Naive B cell (primary cell): ENCODE measurements at places on chromosomes 4 and X. TPM values are rescaled to one million over a fixed set of nuclear protein-coding genes. Genes with fewer than 3 reads are reported as not detected.
A peak's percentile ranks its signal among the peaks of the same experiment; 100 is the strongest.

DNA sequence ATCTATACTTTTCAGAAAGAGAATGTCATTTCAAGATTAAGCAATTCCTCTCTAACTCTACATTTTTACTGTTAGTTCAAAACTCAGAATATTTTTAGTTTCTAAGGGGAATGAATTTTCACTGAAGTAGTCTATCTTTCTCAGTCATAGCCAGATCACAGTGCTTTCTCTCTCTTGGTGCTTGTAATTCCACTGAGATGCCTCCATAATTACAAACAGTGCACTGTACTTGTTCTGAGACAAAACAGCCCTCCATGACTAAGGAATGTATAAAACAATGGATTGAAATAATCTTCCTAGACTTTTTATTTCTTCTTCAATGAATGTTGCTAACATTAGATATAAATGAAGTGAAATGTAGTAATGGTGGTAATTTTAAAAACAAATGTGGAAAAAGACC is 603.2 kb upstream of the FAM241A start:
- H3K27ac ChIP-seq = no peak overlapping the region
- DNase-seq = no peak
- H3K27me3 ChIP-seq = no peaks in the 10 kb centered on the region
- H3K4me3 ChIP-seq = no peak overlapping the region
- H3K4me1 ChIP-seq = no peaks in the 10 kb centered on the region

SSX1 gene
- polyA plus RNA-seq = not detected

NKX6-1 gene
- not detected for polyA plus RNA-seq

PAGE4 gene
- not detected for polyA plus RNA-seq

GRCh38 chr4:108831886-108832285 is 69.0 kb upstream of the ETNPPL start:
- H3K4me3 ChIP-seq = no peak overlapping the region
- H3K36me3 ChIP-seq = no peaks in the 10 kb centered on the region
- H3K27ac ChIP-seq = no peak overlapping the region
- peaks cover 9% of the 10 kb centered on the region for H3K27me3 ChIP-seq

CCNA2 gene
- polyA plus RNA-seq = not detected

RTL9 gene
- polyA plus RNA-seq = not detected

GRCh38 chrX:10395179-10395578 is 225.2 kb downstream of the MID1 start:
- DNase-seq = no peak
- peaks cover 19% of the 10 kb centered on the region for H3K4me1 ChIP-seq
- no peak overlapping the region for H3K4me3 ChIP-seq
- H3K27ac ChIP-seq = no peak overlapping the region
- H3K27me3 ChIP-seq = no peaks in the 10 kb centered on the region

CLGN gene
- 0.20 TPM for polyA plus RNA-seq

DNA sequence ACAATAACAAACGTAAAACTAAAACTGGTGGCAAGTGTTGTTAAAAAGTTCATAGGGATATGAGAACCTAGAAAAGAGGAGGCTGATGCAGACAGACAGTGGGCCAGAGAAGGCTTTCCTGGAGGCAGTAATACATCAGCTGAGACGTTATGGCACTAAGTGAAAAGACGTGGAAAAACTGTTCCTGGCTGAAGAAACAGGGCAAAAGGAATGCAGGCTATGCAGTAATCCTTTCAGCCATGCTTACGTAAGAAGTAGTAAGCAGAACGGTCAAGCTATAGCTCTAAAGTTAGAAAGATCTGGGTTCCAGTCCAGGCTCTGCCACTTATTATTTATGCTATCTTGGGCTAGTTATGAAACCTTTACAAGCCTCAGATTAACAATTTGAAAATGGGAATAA is 6.4 kb downstream of the LAMTOR3 start:
- H3K4me3 ChIP-seq = no peak overlapping the region
- no peak overlapping the region for H3K27ac ChIP-seq
- H3K27me3 ChIP-seq = no peaks in the 10 kb centered on the region

DNA sequence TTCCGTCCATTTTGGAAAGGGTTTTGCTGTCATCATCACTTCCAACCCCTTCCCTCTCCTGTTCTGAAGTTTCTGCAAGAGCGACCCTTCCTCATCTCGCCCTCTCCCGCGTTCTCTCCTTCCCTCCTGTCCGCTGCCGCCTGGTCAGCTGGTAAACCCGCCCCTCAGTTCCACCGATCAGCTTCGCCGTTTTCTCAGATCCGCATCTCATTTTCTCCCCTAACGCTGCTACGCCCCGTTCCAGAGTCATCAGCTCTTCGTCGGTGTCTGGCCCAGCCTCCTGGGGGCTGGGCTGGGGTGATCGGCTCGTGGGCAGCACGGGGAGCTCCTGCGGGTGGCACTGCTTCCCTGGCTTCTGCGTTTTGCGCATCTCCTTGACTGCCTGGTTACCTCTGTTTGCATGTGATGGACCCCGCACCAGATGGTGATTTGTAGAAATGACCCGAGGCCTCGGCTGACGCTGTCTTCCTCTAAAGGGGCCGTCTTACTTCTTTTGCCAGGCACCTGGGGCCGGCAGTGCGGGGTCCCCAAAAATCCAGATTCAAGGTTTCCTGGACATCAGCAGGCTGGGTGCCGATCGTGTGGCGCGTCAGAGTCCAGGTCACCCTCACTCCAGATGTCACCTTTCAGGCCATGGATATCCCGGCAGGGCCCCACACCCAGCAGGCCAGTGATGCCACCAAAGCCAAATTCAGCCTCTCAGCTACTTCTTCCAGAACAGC is 13.4 kb downstream of the CTBP1 start:
- no peaks in the 10 kb centered on the region for H3K36me3 ChIP-seq
- no peak overlapping the region for H3K4me3 ChIP-seq
- peaks cover 13% of the 10 kb centered on the region for H3K4me1 ChIP-seq
- H3K27ac ChIP-seq = no peak overlapping the region

- peaks cover 11% of the 10 kb centered on the region for H3K4me1 ChIP-seq
- peak; percentile 67 for DNase-seq
- H3K27me3 ChIP-seq = no peaks in the 10 kb centered on the region
These were observed at the start of gene PLXNB3 for GRCh38 chrX:153763989-153764755. Gene PLXNB3 (plus strand): TSS chrX:153764249. CDS start chrX:153765536, 1,287 bp downstream.

DNA sequence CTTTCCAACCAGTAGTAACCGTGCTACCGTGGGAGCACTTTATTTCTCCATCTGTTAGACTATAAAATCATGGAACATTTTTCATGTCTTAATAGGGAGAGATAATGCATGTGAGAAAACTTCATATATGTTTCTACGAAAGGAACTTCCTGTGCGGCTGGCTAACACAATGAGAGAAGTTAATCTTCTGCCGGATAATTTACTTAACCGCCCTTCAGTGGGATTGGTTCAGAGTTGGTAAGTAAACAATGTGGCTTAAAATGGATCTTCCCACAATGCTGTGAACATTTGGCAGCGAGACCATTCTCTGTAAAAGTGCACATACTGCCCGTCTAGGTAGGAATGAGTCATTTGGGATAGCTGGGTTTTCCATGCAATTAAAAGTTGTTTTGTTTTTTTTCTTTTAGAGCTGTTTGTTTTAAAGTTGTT is 29.6 kb downstream of the PDK3 start:
- H3K27me3 ChIP-seq = no peaks in the 10 kb centered on the region
- H3K27ac ChIP-seq = no peak overlapping the region
- no peak overlapping the region for H3K4me3 ChIP-seq
- H3K36me3 ChIP-seq = no peaks in the 10 kb centered on the region
- H3K4me1 ChIP-seq = peaks cover 31% of the 10 kb centered on the region
